ENCODE measurements at places on chromosomes 13 and 19.

GRCh38 chr13:71577127-71577526 is 289.9 kb downstream of the DACH1 start:
- no peak for DNase-seq

GRCh38 chr13:59946944-59947343 is 216.8 kb downstream of the DIAPH3 start:
- no peak for DNase-seq

GRCh38 chr13:42623916-42624315 is 50.0 kb downstream of the TNFSF11 start:
- peak; percentile 49 for DNase-seq

GRCh38 chr13:98466634-98467236 is 110.2 kb downstream of the STK24 start:
- no peak for DNase-seq

DNA sequence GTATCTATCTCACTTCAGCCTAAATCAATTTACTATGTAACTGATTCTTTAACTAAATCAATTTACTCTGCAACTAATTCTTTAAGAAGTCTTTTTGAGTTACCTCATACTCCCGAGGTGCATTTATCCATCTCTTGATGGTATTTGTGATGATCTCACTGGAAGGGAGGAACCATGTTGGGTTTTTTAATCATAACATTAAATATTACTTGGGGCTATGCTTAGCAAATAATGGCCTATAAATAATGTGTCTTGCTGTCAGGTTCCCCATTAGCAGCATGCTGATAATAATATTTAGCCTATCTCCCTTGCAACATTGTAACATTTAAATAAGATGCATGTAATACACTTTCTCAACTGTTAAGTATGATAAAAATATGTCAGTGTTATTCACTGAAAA is 411.3 kb downstream of the SLITRK1 start:
- no peak for DNase-seq

DNA sequence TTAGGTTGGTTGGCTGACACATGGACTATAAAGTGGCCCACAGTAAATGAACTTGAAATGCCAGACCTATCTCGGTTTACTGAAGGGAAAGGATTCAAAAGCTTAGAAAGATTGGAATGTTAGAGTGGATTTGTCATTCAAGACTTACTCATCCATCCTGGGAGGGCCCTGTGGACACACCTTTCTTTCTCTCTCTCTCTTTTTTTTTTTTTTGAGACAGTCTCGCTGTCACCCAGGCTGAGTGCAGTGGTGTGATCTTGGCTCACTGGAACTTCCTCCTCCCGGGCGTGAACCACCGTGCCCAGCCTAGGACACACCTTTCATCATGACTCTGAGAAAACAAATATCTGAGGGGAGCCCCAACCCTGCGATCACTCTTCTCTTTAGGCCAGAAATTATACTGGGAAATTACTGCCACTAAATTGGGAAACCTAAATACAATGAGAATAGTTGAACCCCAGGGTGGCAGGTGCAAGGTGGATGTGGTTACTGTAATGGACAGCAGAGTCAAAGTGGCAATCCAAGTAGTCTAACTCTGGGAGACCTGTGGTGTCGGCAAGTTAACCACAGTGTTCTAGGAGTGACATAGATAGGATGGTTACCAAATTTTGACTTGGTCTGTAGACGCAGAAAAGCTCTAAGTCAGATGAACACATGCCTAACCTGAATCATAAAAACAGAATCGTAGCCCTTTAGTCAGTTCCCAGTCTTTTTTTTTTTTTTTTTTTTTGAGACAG is 47.1 kb upstream of the ZMYM5 start:
- DNase-seq: no peak

DNA sequence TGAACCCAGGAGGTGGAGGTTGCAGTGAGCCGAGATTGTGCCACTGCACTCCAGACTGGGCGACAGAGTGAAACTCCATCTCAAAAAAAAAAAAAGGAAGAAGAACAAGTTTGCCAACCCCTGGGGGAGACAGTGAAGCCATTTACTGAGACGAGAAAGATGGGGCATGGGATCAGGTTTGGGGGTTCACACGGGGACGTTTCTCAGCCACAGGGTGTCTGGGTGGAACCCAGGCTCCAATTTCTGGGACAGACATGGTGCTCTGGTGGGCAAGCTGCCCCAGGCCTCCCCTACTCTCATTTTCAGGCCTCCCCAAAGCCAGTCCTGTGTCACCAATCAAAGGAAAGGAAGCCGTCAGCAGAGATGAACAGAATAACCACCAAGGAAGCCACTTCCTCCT is 13.4 kb downstream of the HSH2D start:
- DNase-seq: no peak

- no peak for DNase-seq
These were observed 161.6 kb downstream of the KDM4B start for GRCh38 chr19:5130371-5131030.

DNA sequence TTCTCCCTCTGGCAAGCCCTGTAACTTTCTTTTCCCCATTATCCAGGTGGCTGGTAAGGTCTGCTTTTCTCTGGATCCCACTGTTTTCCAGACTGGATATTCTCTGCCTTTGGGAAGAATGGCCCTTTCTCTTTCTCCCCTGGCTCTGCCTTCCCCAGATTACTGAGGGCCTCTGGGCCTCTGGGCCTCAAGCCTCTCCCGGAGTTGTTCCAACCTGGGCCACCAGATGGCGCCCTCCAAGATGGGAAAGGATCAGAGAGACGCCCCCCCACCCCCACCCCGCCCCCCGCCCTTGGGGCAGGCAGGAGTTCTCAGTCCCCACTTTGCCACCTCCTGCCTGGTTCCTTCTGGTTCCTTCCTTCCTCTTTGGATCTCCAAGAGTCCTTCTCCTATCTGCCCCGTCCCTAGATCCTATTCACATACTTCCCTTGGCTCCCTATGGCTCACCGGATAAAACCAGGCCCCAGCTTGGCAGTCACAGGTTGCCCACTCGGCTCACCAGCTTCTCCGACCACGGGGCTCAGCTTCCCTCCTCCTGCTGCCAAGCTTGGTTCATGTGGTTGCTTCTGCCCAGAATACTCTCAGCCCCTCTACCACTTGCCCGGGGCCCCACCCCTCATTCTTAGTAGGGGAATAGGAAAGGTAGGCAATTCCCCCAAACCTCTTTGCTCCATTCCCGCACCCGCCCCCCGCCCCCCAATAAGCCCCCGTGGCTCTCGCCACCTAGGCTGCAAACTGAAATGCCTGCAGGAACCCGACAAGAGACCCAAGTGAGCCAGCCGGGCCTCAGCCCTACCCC is 13.1 kb downstream of the EPS8L1 start:
- DNase-seq: no peak

DNA sequence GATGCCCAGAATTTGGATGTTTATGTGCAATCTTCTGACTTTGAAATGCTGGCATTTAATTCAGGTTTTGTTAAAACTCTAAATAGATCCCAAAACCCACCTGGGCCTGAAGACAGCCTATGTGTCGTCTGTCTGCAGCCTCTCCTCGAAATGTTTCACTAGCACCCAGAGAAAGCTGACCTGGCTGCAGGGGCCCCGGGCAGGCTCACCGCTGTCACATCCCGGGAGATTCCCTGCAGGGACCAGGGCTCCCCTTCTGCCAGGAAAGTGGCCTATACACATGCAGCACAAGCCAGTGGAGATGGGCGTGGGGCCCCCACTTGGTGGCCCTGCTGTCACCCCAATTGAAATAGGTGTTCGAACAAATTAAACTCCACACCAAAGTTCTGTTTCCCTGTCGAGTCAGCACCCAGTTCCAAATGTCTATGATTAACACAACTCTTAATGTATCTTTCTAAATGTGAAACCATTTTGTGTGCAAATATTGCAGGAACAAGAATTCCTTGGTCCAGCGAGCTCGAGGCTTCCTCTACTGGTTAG is 145.8 kb upstream of the ZNF507 start:
- no peak for DNase-seq
